NCI-H187 (cell line): ENCODE measurements at places on chromosomes 2 and 18.

DNA sequence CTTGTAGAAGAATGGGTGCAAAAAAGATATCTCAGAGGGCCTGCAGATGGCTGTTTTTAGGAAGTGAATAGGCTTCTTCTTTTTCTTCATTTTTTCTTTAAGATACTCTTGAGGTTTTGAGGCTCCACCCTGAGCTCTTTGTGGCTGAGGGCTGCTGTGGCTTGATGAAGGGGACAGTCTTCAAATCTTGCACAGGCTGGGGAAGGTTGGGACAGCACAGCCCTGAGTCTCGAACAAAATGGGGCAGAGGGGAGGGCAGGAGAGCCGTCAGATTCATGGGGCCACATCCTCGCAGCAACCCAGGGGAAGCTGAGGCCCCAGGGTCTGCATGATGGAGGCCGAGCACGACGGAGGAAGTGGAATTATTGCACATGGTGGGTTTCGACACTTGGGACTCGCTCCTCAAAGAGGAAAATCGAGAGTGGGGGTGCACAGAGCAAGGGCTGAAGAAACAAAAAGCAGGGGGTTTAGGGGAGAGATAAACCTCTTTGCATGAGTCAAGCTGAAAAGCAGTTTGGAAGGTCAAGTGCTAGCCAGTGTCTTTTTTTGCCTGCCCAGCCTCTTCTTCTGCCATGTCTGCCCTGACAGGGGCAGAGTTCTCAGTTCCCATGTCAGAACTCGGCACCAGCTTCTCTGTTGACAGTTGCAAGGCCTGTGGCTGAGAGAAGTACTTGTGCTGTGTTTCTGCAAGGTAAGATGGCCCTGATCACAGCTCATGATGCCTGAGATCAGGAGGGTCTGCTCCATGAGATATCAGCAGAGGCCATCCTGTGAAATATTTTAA is 19.5 kb downstream of the INPP4A start:
- no peak for DNase-seq

DNA sequence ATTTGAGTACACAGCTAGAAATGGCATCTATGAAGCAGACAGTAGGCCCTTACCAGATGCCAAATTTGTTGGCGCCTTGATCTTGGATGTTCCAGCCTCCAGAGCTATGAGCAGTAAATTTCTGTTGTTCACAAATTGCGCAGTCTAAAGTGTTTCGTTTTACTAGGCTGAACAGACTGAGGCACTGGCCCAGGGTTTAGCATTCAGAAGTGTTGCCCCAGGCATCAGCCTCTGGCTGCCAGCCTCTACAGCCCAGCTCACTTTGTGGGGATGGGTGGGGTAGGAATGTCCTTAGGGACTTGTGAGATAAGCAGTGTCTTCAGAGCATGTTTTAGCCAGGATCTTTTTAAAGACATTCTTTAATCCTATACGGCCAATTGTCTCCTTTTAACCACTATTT is 51.5 kb upstream of the MGAT5 start:
- DNase-seq, result no peak

DNA sequence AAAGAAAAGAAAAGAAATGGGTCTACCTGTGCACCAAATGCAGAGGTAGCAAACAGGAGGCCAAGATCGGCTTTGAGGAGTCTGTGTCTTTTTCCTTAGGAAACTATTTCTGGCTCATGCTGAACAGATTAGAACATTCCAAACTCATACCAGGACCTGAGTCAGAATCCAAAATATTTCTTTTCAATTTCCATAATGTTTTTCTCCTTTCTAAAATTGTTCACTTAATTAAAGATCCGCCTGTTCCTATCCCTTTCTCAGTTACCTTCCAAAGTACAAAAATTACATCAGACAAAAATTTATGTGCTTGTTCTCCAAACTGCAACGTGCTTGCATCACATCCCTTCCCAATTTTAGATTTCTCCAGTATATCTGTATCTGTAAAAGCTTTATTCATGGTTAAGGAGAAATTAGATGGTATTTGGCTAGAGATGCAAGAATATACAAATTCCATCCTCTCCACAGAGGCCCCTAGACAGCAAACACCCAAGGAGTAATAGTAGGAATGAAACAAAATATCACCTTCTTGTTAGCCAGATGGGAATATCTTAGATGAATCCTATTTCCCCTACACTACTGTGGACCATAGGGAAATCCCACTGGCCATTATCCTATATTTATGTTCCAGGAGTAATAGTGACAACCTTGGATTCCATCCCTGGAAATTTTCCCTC is 130.6 kb downstream of the LNPK start:
- DNase-seq, result no peak

GRCh38 chr2:74532222-74532621 is 2.5 kb downstream of the HTRA2 start:
- DNase-seq, result no peak

DNA sequence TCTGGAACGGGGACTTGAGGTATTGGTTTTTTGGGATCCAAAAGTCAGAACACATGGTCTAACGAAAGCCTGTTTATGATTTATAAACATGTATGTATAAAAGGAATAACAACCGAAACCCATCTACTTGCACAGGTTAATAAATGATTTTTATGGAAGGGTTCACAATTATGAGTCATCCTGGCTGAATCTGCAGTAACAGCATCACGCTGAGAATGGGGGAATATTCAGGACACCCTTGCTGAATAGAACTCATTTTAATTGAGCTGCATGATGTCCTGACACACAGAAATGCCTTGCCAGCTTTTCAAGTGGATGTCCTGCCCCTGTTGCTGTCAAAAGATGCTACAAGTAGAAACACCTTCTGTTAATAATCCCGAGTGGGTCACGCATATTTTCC is 54.7 kb upstream of the TGFA start:
- DNase-seq, result no peak

GRCh38 chr2:139825726-139826125 is 1045.5 kb upstream of the NXPH2 start:
- no peak for DNase-seq

DNA sequence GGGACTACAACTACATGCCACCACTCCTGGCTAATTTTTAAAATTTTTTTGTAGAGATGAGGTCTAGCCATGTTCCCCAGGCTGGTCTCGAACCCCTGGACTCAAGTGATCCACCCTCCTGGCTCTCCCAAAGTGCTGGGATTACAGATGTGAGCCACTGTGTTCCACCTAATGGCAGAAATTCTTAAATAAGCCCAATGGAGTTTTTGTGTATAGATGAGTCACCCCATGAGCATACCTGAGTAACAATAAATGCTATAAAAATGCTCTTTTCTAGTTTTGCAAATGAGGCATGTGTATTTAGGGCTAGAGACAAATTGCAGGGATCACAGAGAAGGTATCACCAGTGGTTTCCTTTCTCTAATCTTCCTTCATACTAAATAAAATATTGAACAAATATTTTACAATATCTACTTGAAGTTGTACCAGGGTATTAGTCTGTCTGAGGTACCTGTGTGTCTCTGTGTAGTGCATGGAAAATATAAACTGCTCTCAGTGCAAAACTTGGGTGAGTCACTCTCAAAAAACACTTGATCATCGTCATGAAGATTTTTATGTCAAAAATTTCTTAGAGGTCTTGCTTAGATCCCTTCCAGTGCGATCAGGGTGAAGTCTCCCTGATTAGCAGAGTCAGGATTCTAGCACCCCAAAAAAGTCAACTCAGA is 337.1 kb upstream of the MMADHC start:
- no peak for DNase-seq

DNA sequence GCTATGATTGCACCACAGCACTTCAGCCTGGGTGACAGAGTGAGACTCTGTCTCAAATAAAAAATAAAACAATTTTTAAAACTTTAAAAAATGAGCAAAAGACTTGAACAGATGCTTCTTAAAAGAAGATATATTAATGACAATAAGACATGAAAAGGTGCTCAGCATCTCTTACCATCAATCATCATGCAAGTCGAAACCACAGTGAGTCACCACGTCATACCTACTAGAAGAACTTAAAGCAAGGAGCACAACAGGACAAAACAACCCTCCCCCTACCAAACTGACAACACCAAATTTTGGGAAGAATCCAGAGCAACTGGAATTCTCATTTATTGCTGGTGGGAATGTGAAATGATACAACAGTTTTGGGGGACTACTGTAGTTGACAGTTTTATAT is 251.6 kb downstream of the BCL2 start:
- no peak for DNase-seq

GRCh38 chr2:18837240-18837639 is 247.9 kb upstream of the NT5C1B start:
- no peak for DNase-seq

DNA sequence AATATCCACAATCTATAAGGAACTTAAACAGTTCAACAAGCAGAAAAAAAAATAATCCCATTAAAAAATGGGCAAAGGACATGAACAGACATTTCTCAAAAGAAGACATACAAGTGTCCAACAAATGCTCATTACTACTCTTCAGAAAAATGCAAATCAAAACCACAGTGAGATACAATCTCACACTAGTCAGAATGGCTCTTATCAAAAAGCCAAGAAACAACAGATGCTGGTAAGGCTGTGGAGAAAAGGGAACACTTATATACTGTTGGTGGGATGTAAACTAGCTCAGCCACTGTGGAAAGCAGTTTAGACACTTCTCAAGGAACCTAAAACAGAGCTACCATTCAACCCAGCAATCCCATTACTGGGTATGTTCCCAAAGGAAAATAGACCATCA is 7.2 kb upstream of the CRYGB start:
- DNase-seq, result no peak

- DNase-seq, result no peak
These were observed 1261.7 kb downstream of the LRP1B start for GRCh38 chr2:140869107-140869506.

DNA sequence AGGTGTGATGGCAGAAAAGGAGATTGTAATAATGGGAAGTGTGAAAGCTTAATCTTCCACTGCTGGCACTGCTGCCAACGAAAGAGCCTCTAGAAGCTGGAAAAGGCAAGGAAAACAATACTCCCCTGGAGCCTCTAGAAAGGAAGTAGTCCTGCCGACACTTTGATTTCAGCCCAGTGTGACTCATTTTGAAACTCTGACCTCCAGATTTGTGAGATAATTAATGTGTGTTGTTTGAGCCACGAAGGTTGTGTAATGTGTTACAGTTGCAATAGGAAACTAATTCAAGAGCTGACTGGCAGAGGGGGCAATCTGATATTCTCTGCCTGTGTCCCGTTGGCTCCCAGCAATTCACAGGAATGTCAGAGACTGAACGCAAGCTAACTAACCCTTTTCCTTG is 219.2 kb upstream of the UBE2E3 start:
- DNase-seq, result no peak

GRCh38 chr2:9261231-9261883 is 54.7 kb downstream of the ASAP2 start:
- no peak for DNase-seq

GRCh38 chr18:24975496-24976372 is 376.2 kb downstream of the ZNF521 start:
- no peak for DNase-seq

GRCh38 chr2:56318147-56318546 is 134.4 kb downstream of the CCDC85A start:
- no peak for DNase-seq
